Frontal cortex (tissue), 4 donors: ENCODE measurements at places on chromosomes 1 and 21.

GRCh38 chr1:11107599-11107998 is 7.9 kb upstream of the EXOSC10 start:
- no peak for DNase-seq

GRCh38 chr1:226983247-226983991 is 43.3 kb downstream of the COQ8A start:
- no peak for DNase-seq

DNA sequence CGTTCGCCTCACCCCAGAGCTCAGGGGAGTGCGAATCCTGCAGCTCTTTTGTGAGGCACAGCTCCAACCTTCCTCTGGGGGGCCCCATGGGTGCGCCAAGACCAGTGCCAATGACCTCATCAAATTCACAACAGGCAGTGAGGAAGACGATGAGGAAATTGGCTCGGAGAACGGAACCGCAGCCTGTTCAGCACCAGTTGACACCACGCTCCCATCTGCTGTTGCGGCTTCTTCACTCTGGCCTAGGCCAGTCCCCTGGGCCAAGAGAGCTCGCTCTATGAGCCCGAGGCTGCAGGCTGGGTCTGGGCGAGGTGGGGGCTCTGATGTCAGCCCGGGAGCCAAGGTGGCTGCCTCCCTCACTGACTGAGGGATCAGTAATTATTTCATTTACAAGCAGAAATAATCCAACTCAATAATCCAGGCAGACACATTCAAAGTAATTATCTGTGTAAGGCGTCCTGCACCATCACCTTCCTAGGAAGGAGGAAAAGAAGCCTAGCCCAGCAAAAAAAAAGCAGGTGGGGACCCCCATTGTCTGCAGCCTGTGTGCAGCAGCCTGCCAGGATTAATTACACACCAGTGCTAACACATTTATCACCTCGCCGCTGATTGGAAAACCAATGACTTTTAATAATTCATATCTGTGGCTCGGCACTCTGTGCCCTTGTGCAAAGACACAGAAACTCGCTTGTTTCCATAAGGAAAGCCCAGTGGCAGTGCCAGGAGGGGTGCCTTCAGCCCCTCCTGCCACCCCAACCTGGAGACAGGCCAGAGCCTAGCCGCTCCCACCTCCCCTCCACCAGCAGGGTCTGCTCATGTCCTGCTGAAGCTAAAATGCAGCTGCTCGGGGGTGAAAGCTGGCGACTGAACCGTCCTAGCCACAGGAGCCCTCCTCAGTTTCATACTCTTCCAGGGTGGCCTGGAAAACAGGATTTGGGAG is 1.9 kb downstream of the PLEKHA6 start:
- no peak for DNase-seq

DNA sequence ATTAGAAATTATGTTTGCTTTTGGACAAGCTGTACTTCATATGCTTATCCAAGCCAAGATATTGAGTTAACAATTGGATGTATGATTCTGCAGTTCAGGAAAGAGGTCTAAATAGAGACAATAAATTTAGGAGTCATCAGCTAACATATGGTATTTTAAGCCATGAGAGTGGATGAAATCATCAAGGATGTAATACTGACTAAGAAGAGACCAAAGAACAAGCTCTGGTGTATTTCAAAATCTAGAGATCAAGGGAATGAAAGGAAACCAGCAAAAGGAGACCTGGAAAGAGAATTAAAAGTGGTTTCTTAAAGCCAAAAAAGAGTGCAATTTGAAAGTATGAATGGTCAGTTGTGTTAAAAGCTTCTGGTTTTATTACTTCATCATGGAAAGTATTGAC is 183.6 kb upstream of the BEND5 start:
- DNase-seq, result no peak

- DNase-seq, result no peak
Observed at GRCh38 chr1:193537266-193538002, 351.0 kb upstream of the B3GALT2 start.
